Urinary bladder (tissue), 4 donors: ENCODE measurements at places on chromosomes 3 and 15. TPM values are rescaled to one million over a fixed set of nuclear protein-coding genes. Genes with fewer than 3 reads are reported as not detected.

The TUSC7 gene
- not detected for polyA plus RNA-seq

The SPINK8 gene
- not detected for polyA plus RNA-seq

The NOX5 gene
- polyA plus RNA-seq, result 0.19 TPM

The FBN1 gene
- polyA plus RNA-seq, result 75.5 TPM

The PGBD4 gene
- polyA plus RNA-seq, result 0.96 TPM

The PCCB gene
- 31.2 TPM for polyA plus RNA-seq

The SLCO2A1 gene
- 25.6 TPM for polyA plus RNA-seq

The IL16 gene
- polyA plus RNA-seq, result 20.7 TPM

The GOLGA6L10 gene
- 1.1 TPM for polyA plus RNA-seq

The B3GNT5 gene
- 4.3 TPM for polyA plus RNA-seq

The DUOXA1 gene
- 12.1 TPM for polyA plus RNA-seq

The UROC1 gene
- 0.03 TPM for polyA plus RNA-seq

The PARP14 gene
- 9.7 TPM for polyA plus RNA-seq

The PTH1R gene
- polyA plus RNA-seq, result 26.4 TPM

The ZNF80 gene
- 0.04 TPM for polyA plus RNA-seq

The TMEM62 gene
- 12.7 TPM for polyA plus RNA-seq

The MYO5C gene
- 4.0 TPM for polyA plus RNA-seq

The ISLR gene
- 82.1 TPM for polyA plus RNA-seq

The SLC28A2 gene
- not detected for polyA plus RNA-seq

The GRM7 gene
- 2.3 TPM for polyA plus RNA-seq

The RUBCN gene
- polyA plus RNA-seq, result 14.6 TPM

The RARRES1 gene
- polyA plus RNA-seq, result 67.0 TPM

The MCTP2 gene
- 3.9 TPM for polyA plus RNA-seq

The PAK6 gene
- 2.0 TPM for polyA plus RNA-seq

The SUCNR1 gene
- polyA plus RNA-seq, result 0.08 TPM

The ZDHHC23 gene
- 1.3 TPM for polyA plus RNA-seq

The LRRC49 gene
- polyA plus RNA-seq, result 6.5 TPM

The XRN1 gene
- 8.5 TPM for polyA plus RNA-seq

The GALNT15 gene
- polyA plus RNA-seq, result 121 TPM

The CFAP100 gene
- not detected for polyA plus RNA-seq

The ZBED2 gene
- polyA plus RNA-seq, result 0.04 TPM

The NR1I2 gene
- polyA plus RNA-seq, result 0.11 TPM

The SLC12A1 gene
- polyA plus RNA-seq, result 0.06 TPM

The TEX55 gene
- not detected for polyA plus RNA-seq

The ASB14 gene
- polyA plus RNA-seq, result not detected

The LRRIQ4 gene
- not detected for polyA plus RNA-seq

The LXN gene
- polyA plus RNA-seq, result 27.1 TPM

The CDHR4 gene
- polyA plus RNA-seq, result 0.10 TPM

The GOLGA8J gene
- polyA plus RNA-seq, result not detected

The ELL3 gene
- polyA plus RNA-seq, result 4.1 TPM
